ENCODE measurements at places on chromosomes 3 and 15.

- no peak for DNase-seq
These were observed 51.4 kb downstream of the FLNB start for GRCh38 chr3:58059349-58060321.

DNA sequence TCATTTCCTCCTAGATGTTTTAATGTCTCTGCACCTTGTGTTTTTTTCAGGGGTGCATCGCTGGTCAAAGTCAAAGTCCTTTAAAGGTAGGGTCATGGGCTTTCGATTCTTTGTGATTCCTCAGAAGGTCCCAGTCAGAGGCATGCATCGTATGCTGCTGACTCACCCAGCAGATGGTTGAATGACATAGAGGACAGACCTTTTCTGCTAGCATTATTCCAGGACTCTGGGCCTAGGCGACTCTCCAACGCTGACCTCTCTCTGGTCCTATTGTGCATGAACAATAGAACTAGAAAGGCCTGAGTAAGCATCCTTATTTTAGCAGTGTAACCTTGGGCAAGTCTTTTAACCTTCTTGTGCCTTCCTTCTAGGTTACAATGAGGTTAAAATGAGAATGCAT lies 75.9 kb downstream of the DGKG start:
- DNase-seq, result no peak

GRCh38 chr15:31382713-31383045 lies 56.0 kb downstream of the KLF13 start:
- DNase-seq, result no peak

- no peak for DNase-seq
These were observed 53.9 kb upstream of the RASA2 start for GRCh38 chr3:141432904-141433303.

DNA sequence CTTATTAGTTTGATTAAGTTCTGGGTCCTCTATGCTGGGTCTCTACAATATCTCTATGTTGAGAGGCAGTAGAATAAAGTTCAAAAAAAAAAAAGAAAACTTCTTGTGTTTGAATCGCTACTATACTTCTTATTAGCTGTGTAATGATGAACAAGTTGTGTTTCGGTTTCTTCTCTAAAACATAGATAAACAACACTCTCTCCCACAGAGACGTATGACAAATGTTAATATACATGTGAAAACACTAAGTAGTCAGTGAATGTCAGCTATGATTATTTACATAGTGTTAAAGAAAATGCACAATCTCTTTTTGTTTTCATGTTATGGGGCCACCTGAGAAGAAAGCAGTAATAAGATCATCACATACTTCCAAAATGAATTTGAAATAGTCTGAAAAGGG lies 45.3 kb downstream of the ACAP2 start:
- no peak for DNase-seq

GRCh38 chr15:90159213-90159612 lies 41.9 kb upstream of the SEMA4B start:
- DNase-seq, result no peak

DNA sequence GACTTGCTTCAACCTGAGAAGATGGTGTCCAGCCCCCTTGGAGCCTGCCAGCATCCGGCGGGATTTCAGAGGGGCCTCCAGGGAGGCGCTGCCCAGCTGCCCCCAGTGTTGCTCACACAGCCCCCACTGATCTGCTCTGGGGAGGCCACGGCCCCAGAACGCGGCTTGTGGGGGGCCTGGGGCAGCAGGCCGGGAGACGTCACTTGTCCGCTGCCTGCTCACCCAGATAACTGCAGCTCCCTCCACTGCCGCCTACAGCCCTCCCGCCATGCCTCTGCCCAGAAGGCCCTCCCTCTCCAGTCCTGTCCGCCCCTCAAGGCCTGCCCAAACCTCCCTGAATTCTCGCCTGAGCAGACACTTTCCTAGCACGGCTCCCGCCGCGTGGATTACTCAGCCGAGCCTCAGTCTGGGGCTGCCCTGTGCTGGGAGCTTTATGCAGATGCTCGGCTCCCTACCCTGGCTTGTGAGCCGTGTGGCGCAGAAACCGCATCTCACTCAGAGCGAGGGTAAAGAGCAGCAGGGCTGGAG lies 17.2 kb upstream of the ADIPOQ start:
- DNase-seq, result no peak

- DNase-seq, result no peak
These were observed 8.7 kb downstream of the SPCS1 start for GRCh38 chr3:52714335-52715302.

- no peak for DNase-seq
These were observed 193.9 kb downstream of the UBE3A start for GRCh38 chr15:25244731-25245585.

DNA sequence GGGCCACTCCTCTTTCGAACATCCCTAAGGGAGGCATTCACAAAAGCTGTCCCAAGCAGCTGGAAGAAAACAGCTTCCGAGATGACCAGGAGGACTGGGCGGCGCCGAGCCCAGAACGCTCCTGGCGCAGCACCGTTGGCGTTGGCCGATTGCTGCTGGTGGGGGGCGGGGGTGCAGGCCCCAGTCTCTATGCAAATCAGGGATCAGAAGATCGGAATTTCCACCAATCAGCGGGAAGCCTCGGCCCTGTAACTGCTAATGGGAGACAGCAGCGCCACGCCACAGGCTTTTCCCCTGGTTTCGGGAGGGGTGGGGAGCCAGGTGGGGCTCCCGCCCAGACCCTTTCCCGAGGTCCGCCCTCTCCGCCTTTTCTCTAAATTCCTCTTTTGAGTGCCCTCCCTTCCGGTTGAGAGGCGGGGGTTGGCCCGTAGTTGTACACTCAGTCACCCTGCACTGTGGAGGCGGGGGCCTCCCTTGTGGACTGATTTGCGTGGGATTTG lies 27.0 kb downstream of the HMCES start:
- peak; percentile 99 for DNase-seq

- DNase-seq, result no peak
These were observed 89.6 kb upstream of the TSEN2 start for GRCh38 chr3:12394569-12395271.
